ENCODE measurements at places on chromosomes 7 and 10.
A peak's percentile ranks its signal among the peaks of the same experiment; 100 is the strongest.

- DNase-seq: no peak
Measured at GRCh38 chr7:151405588-151405987, 4.2 kb downstream of the WDR86 start.

- peak; percentile 12 for DNase-seq
Measured at GRCh38 chr10:121043124-121043849, 192.1 kb downstream of the WDR11 start.

- DNase-seq: no peak
Measured at GRCh38 chr7:84895563-84895962, 291.3 kb downstream of the SEMA3D start.

DNA sequence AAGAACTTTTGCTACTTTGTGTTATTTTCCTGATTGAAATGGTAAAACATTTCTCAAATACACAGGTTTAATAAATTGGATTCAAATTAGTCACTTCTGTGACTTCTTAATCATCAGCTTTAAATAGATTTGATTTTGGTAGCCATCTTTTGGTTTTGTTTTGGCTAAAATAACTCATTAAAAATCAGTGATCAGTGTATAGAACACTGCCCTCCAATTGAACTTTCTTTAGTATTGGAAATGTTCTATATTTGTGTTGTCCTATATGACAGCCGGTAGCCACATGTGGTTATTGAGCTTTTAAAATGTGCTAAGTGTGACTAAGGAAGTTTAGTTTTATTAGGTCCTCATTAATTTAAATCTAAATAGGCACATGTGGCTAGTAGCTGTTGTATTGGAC lies 50.4 kb downstream of the GLCCI1 start:
- no peak for DNase-seq

- DNase-seq: no peak
Measured at GRCh38 chr10:92203919-92204623, 86.8 kb downstream of the CPEB3 start.

- DNase-seq: peak; percentile 33
Measured at GRCh38 chr7:43260980-43261878, 148.8 kb downstream of the HECW1 start.

DNA sequence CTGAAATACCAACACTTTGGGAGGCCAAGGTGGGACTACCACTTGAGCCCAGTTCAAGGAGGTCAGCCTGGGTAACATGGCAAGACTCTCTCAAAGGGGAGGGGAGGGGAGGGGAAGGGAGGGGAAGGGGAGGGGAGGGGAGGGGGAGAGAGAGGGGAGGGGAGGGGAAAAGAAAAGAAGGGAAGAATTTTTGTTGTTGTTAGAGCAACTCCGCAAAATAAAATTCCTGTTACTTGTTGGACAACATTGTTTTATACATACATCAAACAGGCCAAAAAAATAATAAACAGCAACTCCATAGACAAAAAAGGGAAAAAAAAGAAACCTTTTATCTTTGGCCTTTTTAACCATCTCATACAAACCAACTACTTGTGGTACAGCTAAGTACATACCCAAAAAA lies 57.3 kb upstream of the TRIM24 start:
- no peak for DNase-seq

DNA sequence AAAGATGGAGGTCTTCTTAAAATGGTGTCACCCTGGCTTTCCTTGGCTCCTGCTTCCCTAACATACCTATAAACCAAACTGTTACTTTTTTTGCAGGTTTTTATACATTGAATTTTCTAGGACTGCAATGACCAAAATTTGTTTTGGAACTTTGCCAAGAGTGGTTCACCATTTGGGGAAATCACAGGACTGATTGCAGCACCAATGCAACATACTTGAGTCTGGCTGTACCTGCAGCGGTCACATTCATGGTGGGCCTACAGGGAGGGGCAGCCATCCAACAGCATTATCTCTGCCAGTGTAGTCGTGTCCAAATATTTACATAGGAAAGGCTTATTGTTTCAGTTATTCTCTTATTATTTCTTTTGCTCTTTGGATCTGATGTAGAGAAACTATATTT lies 69.0 kb downstream of the HACD1 start:
- no peak for DNase-seq

DNA sequence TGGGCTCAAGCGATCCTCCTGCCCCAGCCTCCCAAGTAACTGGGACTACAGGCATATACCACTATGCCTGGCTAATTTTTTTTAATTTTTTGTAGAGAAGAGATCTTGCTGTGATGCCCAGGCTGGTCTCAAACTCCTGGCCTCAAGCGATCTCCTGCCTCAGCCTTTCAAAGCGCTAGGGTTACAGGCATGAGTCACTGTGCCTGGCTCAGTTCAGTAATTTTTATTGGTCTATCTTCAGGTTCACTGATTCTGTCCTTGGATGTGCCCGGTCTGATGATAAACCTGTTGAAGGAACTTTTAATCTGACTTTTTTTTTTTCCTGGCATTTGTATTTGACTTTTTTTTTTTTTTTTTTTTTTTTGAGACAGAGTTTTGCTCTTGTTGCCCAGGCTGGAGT lies 40.1 kb upstream of the STRIP2 start:
- no peak for DNase-seq

DNA sequence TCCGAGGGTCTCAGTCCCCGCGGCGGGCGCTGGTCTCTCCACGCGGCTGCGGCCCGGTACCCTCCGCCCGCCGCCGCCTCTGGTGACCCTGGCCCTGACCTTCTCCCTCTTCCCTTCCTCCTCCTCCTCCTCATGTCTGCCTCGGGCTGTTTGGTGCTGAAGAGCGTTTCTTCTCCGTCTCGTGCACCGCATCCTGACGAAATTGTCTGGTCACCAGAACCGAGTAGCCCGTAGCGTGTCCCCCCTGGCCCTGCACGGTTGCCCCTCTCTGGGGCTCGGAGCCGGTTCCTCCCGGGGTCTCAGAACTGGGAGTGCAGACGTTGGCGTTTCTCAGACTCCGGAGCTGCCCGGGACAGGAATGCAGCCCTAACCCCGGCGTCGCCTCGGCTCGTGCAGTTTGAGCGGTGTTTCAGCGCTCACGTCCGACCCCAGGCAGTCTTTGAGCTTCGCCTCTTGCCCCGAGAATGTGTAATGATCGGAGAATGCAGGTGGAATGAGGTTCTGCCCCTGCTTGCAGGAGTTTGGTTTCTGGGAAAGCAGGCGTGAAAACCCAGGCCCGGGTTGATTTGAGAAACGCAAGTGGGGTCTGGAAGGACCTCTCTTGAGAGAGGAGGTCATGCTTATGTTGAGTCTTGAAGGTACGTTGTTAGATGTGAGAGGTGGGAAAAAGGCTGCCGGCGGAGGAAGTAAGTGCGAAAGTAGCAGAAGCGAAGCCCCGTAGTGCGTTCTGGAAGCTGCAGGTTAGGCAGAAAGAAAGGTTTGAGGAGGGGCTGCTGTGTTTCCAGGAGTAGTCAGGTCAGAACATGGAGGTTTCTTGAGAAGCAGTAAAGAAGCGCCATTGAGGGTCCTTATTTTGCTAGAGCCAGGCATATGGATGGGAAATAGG lies 743 bp downstream of the RBM17 start:
- DNase-seq: peak; percentile 19

DNA sequence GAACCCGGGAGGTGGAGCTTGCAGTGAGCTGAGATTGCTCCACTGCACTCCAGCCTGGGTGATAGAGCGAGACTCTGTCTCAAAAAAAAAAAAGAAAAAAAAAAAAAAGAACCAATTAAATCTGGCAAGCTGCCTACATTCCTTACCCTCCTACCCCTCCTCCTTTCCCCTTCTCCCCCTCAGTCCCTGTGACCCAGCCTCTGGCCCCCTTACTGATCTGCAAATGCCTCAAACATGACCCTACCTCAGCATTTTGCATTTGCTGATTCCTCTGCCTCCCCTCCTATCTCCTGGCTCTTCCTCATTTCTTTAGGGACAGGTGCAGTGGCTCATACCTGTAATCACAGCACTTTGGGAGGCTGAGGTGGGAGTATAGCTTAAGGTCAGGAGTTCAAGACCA lies 19.3 kb downstream of the CDHR3 start:
- DNase-seq: no peak

DNA sequence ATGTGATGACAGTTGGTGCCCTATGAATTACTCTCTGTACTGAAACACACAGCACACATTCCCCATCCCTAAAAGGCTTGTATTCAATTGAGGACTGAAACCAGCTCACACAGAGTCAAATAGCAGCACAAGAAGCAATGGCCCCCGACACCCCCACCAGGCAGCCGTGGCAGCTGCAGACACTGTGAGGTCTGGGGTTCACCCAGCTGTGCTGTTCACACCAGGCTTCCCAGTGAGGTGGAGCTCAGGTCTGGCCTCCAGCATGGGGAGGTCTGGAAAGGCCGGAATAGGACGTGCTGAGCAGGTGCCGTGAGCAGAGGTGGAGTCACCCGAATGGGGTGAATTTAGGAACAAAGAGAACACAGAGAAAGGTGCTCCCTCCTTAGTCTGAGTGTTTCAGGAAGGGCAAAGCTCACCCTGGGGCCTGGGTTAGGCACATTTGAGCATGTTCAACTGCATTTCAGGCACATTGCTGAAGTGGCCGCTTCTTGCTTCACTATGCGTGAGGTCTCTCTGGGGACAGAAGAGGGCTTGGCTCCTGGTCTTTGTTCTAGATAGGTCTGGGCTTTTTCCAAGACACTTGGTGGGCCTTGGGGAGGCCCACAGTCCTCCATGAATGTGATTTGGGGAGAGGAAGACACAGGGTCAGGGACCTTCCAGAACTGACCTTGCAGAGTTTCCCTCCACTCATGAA lies 41.1 kb downstream of the C10orf120 start:
- DNase-seq: no peak

DNA sequence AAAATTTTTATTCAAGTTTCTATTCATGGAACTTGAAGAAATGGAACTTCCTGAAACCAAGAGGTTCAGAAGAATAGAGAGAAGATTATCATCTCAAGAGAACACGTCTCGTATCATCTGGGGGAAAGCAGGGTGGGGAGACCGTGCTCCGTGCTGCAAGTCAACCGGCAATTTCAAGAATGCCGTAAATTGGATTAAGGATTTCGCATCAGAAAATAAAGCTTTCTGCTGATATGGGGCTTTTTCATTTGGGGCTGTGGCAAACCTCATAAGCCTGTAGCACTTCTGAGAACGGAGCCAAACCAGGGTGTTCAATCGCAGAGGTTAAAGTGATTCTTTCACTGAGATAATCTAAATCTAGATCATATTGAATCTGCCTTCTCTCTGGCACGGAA lies 150.1 kb upstream of the NPS start:
- no peak for DNase-seq

- DNase-seq: no peak
Measured at GRCh38 chr10:116748041-116748440, 5.7 kb upstream of the HSPA12A start.

GRCh38 chr10:132637477-132638129 lies 100.0 kb downstream of the INPP5A start:
- peak; percentile 87 for DNase-seq

- DNase-seq: no peak
Measured at GRCh38 chr10:49107111-49107886, 8.0 kb downstream of the VSTM4 start.

GRCh38 chr10:99406149-99406548 lies 24.3 kb downstream of the GOT1 start:
- DNase-seq: no peak

GRCh38 chr7:156836443-156836842 lies 56.5 kb downstream of the LMBR1 start:
- DNase-seq: no peak

- no peak for DNase-seq
Measured at GRCh38 chr7:147911201-147911601, 679.4 kb upstream of the C7orf33 start.

DNA sequence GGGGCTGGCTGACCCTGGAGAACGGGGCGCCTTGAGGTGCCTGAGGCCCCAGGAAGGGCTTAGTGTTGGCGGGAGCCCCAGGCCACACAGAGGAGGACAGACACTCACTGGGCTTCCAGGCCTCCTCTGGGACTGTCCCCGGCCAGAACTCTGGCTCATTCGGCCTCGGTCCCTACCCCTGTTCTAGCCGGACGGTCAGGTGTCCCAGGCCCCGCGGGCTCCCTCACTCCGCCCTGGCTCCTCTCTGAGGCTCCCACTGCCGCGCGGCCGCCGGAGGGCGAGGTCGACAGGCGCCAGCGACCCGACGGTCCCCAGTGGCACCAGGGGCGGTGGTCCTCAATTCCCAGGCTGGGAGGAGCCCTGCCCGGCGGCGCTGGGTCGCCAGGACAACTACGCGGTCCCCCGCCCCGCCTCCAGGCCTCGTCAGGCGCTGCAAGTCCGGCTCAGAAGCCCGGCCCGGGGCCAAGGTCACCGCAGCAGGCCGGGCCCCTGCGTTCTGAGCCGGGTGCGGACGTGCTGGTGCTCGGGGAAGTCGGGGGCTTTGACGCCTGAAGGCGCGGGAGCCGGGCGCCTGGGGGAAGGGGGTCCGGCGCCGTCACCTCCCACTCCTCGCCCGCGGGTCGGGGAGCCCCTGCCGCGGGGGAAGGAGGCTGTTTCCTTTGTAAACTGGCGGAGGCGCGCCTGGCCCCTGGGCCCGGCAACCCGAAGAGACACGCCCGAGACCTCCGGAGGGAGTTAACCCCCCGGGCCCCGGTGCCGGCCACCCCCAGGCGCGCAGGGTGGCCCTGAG lies 1.1 kb upstream of the PWWP2B start:
- peak; percentile 82 for DNase-seq

- DNase-seq: no peak
Measured at GRCh38 chr10:34063592-34063991, 729.1 kb upstream of the NRP1 start.

DNA sequence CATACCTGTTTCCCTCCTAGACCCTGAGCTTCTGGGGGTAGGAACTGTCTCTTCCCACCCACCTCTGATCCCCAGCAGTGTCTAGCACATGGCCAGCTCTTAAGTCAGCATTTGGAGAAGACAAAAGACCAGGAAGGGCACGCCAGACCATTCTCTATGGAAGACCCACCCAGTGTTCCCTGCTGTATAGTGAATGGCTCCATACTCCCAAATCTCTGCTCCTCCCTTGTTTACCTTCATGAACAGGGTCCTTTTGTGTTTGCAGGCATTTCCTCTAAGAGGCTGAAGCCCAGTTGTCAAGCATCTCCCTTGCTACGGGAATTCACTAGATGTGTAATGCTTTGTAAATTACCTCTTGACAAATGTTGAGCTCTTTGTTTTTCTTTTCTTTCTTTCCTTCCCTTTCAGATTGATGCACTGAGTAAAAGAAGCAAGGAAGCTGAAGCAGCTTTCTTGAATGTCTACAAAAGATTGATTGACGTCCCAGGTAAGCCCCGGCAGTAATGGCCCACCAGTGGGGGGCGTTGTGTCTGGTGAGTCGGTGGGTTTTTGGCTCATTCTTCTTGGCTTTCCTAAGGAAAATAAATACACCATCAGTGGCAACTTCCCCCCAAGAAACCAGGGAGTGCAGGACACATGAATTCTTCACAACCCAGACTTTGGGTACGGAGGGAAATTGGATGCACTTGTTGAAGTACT lies 216.6 kb upstream of the SH2B2 start:
- no peak for DNase-seq

DNA sequence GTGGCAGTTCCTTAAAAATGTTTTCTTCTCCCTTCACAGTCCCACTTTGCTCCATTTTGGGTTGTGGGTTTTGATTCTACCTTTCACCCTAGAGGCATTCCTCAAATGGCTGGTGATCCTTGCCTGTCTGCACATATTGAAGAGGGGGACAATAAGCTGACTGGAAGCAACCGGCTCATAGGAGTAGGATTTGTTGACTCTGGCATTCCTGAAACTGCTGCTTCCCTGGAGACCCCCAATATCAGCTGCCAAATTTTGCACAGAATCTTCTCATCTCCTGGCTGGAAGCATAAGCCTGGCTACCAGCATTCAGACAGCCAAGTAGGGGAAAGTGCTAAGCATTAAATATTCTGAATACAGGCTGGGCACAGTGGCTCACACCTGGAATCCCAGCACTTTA lies 53.7 kb downstream of the KIF5B start:
- no peak for DNase-seq
